ENCODE measurements at places on chromosomes 11 and 22.

- no peak for DNase-seq
- no peaks in the 10 kb centered on the region for H3K36me3 ChIP-seq
- H3K27ac ChIP-seq, result no peak overlapping the region
- H3K4me1 ChIP-seq, result no peaks in the 10 kb centered on the region
- no peak overlapping the region for H3K4me3 ChIP-seq
- H3K27me3 ChIP-seq, result no peaks in the 10 kb centered on the region
These were observed 28.3 kb upstream of the OR9G4 start for GRCh38 chr11:56776809-56777208.

- no peaks in the 10 kb centered on the region for H3K27me3 ChIP-seq
- no peak for DNase-seq
- H3K4me1 ChIP-seq, result peaks cover 37% of the 10 kb centered on the region
- no peak overlapping the region for H3K4me3 ChIP-seq
- H3K36me3 ChIP-seq, result peaks cover 74% of the 10 kb centered on the region
These were observed 34.4 kb upstream of the SORL1-AS1 start for GRCh38 chr11:121487191-121487590.

DNA sequence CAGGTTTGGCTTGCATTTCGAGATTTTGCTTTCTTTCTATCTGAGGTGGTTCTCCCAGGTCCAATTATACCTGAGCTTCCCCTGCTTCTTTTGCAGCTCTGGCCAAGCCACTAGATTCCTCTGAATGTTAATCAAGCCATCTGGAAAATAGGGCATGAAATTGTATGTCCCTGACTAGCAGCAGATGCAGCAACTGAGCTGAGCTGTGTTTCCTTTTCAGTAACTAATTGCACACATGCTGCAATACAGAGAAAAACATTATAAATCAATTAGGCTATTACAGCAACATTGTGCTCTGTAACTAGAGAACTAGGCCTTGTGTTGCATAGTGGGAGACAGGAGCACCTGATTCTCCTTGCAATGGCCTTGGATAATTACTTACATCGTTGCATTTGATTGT, 408.3 kb downstream of the ETS1 start:
- no peak for DNase-seq
- H3K4me3 ChIP-seq, result no peak overlapping the region
- no peak overlapping the region for H3K27ac ChIP-seq

DNA sequence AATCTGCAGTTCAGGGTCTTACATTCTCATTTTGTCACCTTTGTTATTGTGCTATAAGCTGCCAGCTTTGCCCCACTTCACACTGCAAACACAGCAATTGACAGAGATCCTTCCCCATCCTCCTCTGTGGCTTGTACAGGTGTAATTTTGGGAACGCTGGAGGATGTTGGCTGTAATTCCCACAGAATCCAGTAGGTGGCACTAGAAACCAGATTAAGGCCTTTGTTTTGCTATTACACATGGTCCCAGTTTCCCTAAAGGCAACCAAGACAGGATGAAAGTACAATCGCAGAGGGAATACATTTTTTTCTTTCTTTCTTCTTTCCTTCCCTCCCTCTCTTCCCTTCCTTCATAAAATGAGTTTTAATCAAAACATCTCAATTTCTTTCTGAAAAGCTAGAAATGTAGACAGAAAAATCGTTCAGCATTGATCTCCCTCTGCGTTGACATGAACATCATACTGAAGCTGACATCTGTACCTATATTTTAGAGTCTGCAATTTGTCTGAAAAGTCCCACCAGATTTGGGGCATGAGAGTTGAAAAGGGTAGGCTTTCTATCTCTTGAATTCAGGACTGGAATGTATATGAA, 21.3 kb upstream of the NELL1 start:
- no peaks in the 10 kb centered on the region for H3K36me3 ChIP-seq
- H3K4me3 ChIP-seq, result no peak overlapping the region
- H3K4me1 ChIP-seq, result no peaks in the 10 kb centered on the region
- peak; percentile 22 for DNase-seq
- no peaks in the 10 kb centered on the region for H3K27me3 ChIP-seq

- no peaks in the 10 kb centered on the region for H3K4me1 ChIP-seq
- no peaks in the 10 kb centered on the region for H3K27me3 ChIP-seq
- no peak overlapping the region for H3K27ac ChIP-seq
- H3K4me3 ChIP-seq, result no peak overlapping the region
- no peak for DNase-seq
These were observed 43.9 kb upstream of the PRODH start for GRCh38 chr22:18979957-18980356.

Data from CD4-positive, alpha-beta T cell (primary cell).